ENCODE measurements at places on chromosomes 1 and 21.

DNA sequence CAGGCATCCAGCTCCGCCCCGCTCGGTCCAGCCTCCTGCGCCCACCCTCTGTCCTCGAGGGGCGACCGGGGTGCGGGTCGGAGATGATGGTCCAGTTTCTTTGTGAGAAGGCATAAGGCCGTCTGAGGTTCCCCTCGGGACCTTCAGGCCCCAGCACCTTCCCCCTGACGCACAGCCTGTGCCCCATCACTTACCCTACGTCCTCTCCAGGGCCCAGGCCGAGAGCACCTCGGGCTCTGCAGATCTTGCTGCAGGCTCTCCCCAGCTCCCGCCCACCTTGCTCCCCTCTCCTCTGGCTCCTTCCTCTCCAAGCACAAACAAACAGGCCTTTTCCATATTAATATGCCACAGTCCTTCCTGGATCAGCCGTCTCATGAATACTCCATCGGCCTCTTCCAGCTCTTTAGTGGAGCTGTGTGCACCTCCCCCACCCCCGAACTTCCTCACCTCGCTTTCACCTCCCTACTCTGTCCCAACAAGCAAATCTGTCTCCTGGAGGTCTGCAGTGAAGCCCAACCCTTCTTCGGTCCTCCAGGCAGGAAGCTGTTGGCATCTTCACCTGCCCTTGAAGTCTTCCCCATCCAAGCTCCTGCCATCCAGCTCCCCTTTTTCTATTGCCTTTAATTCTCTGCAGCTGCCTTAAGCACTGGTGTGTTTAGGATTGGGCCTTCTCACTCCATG lies 448 bp upstream of the COL9A2 start:
- no peak for DNase-seq

- DNase-seq: no peak
Measured at GRCh38 chr1:181032535-181032934, 1.2 kb upstream of the MR1 start.

GRCh38 chr1:84363019-84363418 lies 35.3 kb upstream of the DNASE2B start:
- DNase-seq: no peak

GRCh38 chr21:26170471-26171257 lies at the start of gene APP:
APP (minus strand) TSS chr21:26170770; CDS start chr21:26170620, 150 bp downstream.
- peak; percentile 44 for DNase-seq

- DNase-seq: no peak
Measured at GRCh38 chr21:31180256-31181081, 142.2 kb upstream of the KRTAP19-8 start.

DNA sequence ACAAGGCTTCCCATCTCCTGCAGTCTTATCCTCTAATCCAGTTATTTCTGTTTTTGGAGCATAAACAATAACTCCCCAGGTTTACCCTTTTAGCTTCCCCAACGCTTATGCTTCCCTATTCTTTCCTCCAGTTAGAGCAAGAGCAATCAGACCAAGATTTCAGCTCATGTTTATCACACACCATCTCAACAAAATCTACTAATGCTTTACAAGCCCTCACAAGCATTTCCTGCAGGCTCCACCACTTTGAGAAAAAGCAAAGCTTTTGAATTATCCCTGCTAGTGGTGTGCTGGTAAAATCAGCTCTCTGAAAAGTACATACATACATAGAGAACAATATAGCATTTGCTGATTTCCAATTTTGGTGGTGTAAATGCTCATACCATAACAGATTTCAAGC lies 92.9 kb downstream of the EDEM3 start:
- no peak for DNase-seq
